Dermis lymphatic vessel endothelial cell (primary cell): ENCODE measurements at places on chromosomes 1 and 21. TPM values are rescaled to one million over a fixed set of nuclear protein-coding genes. Genes with fewer than 3 reads are reported as not detected.

The NPPB gene
- not detected in 2 replicates for total RNA-seq

The KCTD3 gene
- 49.1 and 57.8 TPM in 2 replicates for total RNA-seq

The ERICH3 gene
- total RNA-seq: not detected in 2 replicates

The DDAH1 gene
- total RNA-seq: 31.1 and 47.8 TPM in 2 replicates

The CZIB gene
- 41.8 and 50.8 TPM in 2 replicates for total RNA-seq

The VANGL2 gene
- not detected in 2 replicates for total RNA-seq

The ACKR1 gene
- not detected in 2 replicates for total RNA-seq

The TMEM82 gene
- total RNA-seq: not detected in 2 replicates

The PDE9A gene
- total RNA-seq: 2.1 and 4.9 TPM in 2 replicates

The RHD gene
- 0.09 and 0.33 TPM in 2 replicates for total RNA-seq

The TAL1 gene
- 72.0 and 121 TPM in 2 replicates for total RNA-seq

The ITGB2 gene
- 0.11 and 0.43 TPM in 2 replicates for total RNA-seq

The LRRC3 gene
- total RNA-seq: 0.86 and 0.98 TPM in 2 replicates

The KCNJ9 gene
- not detected in 2 replicates for total RNA-seq

The RO60 gene
- total RNA-seq: 160 and 192 TPM in 2 replicates

The RAB29 gene
- total RNA-seq: 22.2 and 25.4 TPM in 2 replicates

The TMPRSS3 gene
- not detected in 2 replicates for total RNA-seq

The GJA8 gene
- not detected in 2 replicates for total RNA-seq

The ASAP3 gene
- 4.0 and 5.7 TPM in 2 replicates for total RNA-seq

The SV2A gene
- 2.6 and 3.0 TPM in 2 replicates for total RNA-seq

The SEMA4A gene
- total RNA-seq: 0.52 and 0.65 TPM in 2 replicates

The BROX gene
- total RNA-seq: 41.1 and 43.0 TPM in 2 replicates

The SPRR2F gene
- not detected in 2 replicates for total RNA-seq

The CELA2B gene
- not detected in 2 replicates for total RNA-seq

The S100A2 gene
- 0.86 and 0.98 TPM in 2 replicates for total RNA-seq

The HCRTR1 gene
- 0.86 and 5.3 TPM in 2 replicates for total RNA-seq

The CLDN19 gene
- total RNA-seq: not detected in 2 replicates

The TMPRSS15 gene
- not detected in 2 replicates for total RNA-seq

The AMY2A gene
- not detected in 2 replicates for total RNA-seq

The FMO2 gene
- not detected in 2 replicates for total RNA-seq

The MTARC1 gene
- total RNA-seq: 6.0 and 7.0 TPM in 2 replicates

The C4BPB gene
- total RNA-seq: 0.65 and 0.69 TPM in 2 replicates

The LAPTM5 gene
- total RNA-seq: 34.4 and 54.1 TPM in 2 replicates

The KRTAP13-2 gene
- total RNA-seq: not detected in 2 replicates

The ANXA9 gene
- not detected in 2 replicates for total RNA-seq
